ENCODE measurements at places on chromosomes 5 and 9. TPM values are rescaled to one million over a fixed set of nuclear protein-coding genes. Genes with fewer than 3 reads are reported as not detected.

DNA sequence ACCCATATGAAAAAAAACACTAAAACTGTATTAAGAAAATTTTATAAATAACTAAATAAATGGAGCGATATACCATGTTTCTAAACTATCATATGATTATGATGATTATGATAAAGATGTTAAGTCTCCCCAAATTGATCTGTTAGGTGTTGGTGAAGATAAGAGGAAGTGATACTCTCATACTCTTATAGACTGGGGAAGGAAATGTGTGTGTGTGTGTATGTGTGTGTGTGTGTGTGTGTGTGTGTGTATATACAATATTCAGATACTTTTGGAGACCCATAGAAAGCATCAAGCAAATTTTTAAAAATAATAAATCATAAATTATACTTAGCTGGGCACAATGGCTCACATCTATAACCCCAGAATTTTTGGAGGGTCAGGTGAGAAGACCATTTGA is 62.9 kb downstream of the TMEM232 start:
- DNase-seq, result no peak

DNA sequence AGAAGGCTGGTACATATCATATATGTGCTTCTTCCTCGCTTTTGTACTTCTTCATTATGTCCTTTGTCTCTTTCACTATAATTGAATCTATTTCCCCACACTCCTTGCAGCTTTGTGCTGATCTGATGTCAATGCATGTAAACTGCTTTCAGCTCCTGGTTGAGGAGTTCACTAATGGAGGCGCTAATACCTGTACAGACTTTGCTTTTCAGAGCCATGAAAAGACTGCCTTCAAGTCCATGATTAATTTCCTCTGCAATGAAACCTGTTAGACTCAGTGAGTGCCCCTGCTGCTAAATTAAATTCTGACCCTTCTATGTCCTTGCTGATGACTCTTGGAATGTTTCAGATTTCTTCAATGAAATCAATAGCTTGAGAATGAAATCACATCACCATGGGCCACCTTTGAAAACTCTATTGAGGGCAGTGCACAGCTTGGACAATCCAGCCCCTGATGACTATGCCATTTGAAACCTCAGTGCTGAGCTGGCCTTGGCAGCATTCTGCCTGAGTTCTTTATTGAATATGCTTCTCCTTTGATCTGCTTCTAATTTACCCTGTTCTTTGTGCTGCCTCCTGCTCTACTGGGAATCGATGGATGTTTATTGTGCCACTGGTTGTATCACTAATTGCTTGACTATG is 358.2 kb upstream of the DMAC1 start:
- no peak for DNase-seq

C1QTNF3 gene
- 16.5 TPM for polyA plus RNA-seq

DNA sequence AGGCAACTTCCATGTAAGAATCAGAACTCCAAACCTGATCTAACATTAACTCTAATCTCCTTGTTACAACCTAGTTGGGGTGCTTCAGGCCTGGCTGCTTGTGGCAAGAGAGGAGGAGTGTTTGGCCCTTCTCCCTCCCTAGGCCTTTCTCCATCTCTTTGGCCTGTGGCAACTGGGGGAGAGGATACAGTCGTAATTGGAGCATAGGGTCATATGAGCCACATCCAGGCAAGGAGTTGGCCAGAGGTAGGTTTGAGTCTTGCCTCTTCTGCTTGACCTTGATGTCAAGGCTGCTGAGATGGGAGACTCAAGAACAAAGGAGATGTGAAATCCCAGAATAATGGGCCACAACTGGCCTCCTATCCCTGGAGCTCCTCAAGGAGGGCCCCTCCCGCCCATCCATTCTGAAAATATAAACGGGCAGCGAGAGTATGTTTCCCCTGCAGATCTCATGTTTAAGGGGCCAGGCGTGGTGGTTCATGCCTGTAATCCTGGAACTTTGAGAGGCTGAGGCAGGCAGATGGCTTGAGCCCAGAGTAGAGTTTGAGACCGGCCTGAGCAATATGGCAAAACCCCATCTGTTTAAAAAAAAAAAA is 59.3 kb upstream of the ANGPTL2 start:
- DNase-seq, result no peak

SPATA31C1 gene
- polyA plus RNA-seq, result not detected

PCDH12 gene
- 38.2 TPM for polyA plus RNA-seq

GRCh38 chr9:8207596-8207995 is 408.0 kb upstream of the DMAC1 start:
- no peak for DNase-seq

- DNase-seq, result no peak
Measured at GRCh38 chr9:126295082-126295477, 31.5 kb upstream of the MVB12B start.

DNA sequence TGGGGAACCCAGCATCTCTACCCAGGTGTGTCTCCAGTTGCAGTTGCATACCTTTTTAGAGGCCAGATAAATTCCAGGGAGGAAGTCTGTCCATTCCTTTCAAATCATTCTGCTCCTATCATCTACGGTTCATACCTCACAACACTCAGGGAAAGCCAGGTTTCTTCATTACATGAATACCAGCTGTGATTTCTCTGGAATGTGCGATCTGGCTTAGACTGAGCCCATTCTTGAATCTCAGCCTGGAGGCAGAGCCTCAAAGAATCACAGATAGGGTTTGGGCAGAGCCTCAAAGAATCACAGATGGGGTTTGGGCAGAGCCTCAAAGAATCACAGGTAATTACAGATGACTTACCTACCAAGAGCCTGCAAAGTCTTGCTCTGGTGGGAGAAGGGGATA is 7.2 kb downstream of the P4HA2 start:
- DNase-seq, result no peak

ADCY2 gene
- polyA plus RNA-seq, result 10.9 TPM

- DNase-seq, result no peak
Measured at GRCh38 chr5:58044166-58044565, 415.7 kb downstream of the PLK2 start.

DNA sequence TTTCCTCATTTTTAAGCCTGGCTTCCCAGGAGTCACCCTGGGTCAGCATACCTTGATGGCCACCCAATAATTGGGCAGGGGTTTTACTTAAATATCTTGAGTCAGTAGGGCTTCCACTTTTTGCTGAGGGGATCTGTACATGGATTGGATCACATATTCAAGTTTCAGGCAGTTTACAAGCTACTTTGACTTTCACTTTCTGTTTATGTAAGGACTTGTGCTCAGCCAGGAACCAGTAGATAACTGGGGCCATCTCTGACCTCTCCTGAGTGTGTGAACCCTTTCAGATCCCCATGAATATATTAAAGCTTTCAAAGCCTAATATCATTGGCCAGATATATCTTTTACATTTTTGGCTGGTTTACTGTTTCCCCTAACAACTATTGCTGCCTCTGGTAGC is 45.1 kb downstream of the SLCO6A1 start:
- no peak for DNase-seq

SH3RF2 gene
- 0.51 TPM for polyA plus RNA-seq

GRCh38 chr5:59037941-59038797 is 455.3 kb downstream of the RAB3C start:
- no peak for DNase-seq

GRCh38 chr5:164013077-164013670 is 507.8 kb downstream of the MAT2B start:
- DNase-seq, result no peak

- no peak for DNase-seq
Measured at GRCh38 chr9:70092190-70092589, 48.5 kb downstream of the MAMDC2 start.

OTP gene
- not detected for polyA plus RNA-seq

GRCh38 chr5:171647043-171647903 is 138.3 kb upstream of the SMIM23 start:
- no peak for DNase-seq

GRCh38 chr5:157326440-157327005 is 60.6 kb downstream of the CYFIP2 start:
- DNase-seq, result no peak

GRCh38 chr5:95358848-95359247 is 32.3 kb upstream of the FAM81B start:
- no peak for DNase-seq

- DNase-seq, result no peak
Measured at GRCh38 chr5:126280846-126281245, 142.4 kb upstream of the GRAMD2B start.

DNA sequence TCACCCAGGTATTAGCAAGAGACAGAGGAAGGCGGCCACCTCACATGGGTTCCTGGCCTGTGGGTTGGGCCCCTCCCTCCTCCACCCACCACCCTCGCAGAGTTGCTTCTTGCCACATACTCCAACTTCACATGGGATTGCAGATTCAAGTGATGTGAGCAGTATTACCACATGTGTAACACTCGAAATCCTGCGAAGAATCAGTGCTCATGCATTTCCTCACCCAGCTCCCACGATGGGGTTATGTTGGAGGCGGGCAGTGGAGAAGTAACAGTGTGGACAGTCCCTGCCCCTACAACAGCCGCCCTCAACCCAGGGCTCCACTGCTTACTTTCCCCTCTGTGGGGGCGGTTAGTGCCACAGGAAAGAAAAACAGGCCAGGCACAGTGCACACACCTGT is 3.9 kb upstream of the FBP1 start:
- no peak for DNase-seq

- DNase-seq, result no peak
Measured at GRCh38 chr5:173780235-173781234, 107.6 kb upstream of the CPEB4 start.

GRCh38 chr9:7613931-7614330 is 185.6 kb downstream of the DMAC1 start:
- no peak for DNase-seq

DNA sequence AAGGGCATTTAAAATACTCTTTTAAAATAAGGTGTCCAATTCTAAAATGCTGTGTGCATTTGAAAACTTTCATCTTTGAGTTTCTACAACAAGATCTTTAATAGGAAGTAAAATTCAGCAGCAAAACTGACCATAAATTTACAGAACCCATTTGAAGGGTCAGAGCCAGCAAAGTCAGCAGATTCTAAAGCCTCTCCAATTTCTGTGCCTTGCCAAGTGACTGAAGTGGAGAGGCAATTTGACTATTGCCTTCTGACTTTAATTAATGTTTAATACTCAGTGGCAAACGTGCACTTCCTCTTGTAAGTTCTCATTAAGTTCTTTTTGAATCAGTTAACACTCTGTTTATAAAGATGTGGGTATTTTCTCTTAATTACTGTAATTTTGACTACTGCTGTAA is 155.2 kb downstream of the BAAT start:
- no peak for DNase-seq

DNA sequence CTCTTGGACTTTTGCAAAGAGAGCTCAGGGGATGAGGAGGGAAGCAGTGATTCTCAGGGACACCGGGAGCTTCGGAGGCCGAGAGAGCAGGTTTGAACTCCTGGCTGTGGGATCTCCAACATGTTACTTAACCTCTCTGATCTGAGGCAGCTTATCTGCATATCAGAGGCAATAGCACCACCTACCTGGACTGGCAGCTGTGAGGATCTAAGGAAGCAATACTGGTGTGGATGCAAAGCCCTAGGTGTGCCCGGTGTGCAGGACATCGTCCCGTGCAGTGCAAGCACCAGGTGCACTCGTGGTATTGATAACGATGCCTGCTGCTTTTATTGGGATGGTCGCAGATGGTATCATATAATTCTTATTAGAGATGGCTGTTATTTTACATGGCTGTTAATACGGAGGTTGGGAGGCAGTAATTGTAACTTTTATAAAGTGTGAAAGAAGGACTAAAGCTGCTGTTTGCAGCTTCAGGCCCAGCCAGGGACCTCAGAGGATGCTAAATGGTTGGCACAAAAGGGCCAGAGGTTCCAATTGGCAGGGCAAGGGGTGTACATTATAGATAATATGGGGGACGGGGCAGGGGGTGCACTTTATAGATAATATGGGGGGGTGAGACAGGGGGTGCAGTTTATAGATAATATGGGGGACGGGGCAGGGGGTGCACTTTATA is 14.9 kb downstream of the COL5A1 start:
- DNase-seq, result peak; percentile 19

MARCOL gene
- not detected for polyA plus RNA-seq

- no peak for DNase-seq
Measured at GRCh38 chr9:131690941-131691573, 48.8 kb downstream of the RAPGEF1 start.

All from left lung (tissue), 14 donors.